ENCODE measurements at places on chromosomes 2 and 18.

GRCh38 chr2:205060269-205060668 is 515.0 kb downstream of the PARD3B start:
- DNase-seq = no peak

GRCh38 chr2:70726947-70727725 is 40.9 kb downstream of the ADD2 start:
- no peak for DNase-seq

- no peak for DNase-seq
Measured at GRCh38 chr2:10079870-10080535, at the start of gene CYS1. CYS1 (minus strand) TSS chr2:10080411; CDS start chr2:10080223, 188 bp downstream.

GRCh38 chr2:219430633-219431615 is 3.7 kb upstream of the SPEG start:
- DNase-seq = no peak

DNA sequence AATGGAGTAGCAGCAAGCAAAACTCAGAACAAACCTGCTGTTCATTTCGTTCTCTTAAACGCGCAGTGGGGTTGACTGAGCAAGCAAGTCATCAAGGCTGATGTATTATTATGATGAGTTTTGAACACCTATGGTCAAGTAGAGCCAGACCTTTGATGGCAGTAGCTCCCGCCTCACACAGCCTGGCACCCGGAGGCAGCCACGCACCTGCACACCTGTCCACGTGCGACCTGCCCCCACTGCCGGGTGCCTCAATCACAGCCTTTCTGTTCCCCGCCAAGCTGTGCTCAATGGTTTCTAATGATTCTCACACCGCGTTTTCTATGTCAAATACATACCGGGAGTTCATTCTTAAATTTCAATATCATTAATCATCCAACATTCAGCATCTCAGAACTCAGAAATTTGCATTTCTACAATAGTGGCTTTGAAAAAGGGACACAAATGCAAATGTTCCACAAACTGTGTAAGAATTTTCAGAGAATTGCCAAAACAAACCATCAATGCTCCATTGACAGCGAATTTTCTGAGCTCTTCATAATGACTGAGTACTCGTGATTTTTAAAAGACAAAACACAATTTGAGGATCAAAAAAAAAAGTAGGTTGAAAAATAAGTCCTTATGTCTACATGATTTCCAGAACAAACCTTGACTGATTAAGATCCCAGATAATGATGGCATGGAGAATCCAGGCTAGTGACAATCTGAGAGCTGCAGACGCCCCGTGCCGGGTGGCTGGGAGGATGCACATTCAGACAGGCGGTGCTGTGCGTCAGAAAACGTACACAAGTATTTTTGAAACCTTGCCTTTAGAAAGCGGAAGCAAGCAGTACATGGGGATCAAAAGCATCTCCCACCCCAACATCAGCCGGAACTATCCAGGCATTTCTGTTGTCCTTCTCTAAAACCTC is 56.6 kb downstream of the HDAC4 start:
- no peak for DNase-seq

DNA sequence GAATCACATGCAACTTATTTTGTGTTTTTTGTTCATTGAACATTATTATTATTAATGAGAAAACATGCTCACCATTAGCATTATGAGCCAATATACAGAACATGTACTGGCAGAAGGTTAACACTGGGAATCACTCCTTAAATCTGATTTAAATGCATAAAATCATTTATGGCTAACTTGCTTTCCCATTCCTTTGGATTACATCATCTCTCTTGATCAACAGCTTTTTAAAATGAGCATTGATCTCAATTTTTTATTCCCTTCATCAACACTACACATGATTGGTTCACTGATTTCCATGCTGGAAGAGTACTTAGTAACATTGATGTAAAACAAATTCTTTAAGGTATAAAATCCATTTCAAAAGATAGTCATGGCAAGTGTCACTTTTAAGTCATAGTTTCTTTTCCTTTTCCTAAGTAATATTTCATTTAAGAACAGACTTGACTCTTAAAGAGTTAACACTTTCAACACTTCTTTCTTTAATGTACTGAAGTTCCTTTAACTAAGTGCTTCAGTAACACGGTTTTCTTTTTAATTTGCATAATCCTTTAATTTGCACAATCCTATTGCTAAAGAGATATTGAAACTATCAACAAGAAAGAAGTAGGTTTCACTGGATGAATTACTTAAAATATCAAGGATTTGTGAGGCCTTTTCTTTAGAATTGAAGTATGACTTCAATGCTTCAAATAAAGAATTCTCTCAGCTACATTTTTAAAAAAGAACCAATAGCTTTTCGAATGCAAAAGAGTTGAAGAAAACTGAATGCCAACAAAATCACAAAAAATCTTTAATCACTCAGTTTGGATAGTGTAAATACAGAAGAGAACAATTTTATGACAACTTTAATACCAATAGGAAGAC is 24.9 kb upstream of the BUB1 start:
- no peak for DNase-seq

GRCh38 chr2:136118819-136119716 is 1.1 kb upstream of the CXCR4 start:
- peak; percentile 40 for DNase-seq

- no peak for DNase-seq
Measured at GRCh38 chr2:202681688-202682205, 47.0 kb downstream of the FAM117B start.

DNA sequence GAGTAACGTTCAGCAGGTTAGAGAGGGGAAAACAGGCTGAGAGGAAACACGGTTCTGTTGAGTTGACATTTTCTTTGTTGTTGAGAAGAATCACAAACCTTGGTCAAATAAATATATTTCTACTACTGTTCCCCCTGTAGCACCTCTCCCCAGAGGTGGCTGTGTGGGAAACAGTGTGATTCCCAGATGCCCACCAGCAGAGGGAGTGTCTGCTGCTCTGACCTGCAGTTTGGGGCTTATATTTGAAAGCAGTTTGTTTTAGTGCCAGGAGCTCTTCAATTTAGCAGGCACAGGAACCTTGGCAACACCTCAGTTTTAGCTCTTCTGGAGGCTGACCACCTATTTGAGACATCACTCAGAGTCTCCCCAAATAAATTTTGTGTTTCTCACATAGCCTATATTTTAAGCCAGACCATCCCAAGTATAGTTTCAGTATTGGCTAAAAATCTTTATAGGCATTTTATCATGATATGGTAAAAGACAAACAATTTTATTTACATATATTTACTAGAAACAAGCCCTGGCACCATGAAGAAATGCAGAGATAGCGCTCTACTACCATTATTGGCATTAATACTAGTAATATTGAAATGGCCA is 75.7 kb downstream of the PIK3C3 start:
- DNase-seq = no peak

GRCh38 chr18:63438181-63438580 is 15.9 kb upstream of the VPS4B start:
- no peak for DNase-seq

GRCh38 chr2:226721541-226721940 is 78.1 kb downstream of the IRS1 start:
- DNase-seq = no peak

- no peak for DNase-seq
Measured at GRCh38 chr2:39107156-39107555, 13.7 kb downstream of the SOS1 start.

GRCh38 chr18:76992226-76993084 is 140.1 kb downstream of the MBP start:
- DNase-seq = no peak

DNA sequence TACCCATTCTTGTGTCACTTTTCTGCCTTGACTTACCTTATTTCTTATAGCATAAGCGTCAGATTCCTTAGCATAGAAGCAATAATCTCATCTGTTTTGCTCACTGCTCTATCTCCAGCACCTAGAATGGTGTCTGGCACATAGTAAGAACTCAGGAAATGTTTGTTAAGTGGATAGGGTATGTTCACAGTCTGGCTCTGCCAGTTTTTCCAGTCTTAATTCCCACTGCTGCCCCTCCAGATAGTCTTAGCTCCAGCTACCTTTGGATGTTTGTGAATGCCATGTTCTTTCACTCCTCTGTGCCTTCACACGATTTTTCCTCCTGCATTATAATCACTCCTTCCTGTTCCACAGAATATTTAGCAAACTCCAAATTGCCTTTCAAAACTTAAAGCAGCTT is 29.0 kb downstream of the DNAJC10 start:
- DNase-seq = no peak

GRCh38 chr2:159076241-159076640 is 107.8 kb downstream of the TANC1 start:
- DNase-seq = no peak

GRCh38 chr2:133143645-133144044 is 424.6 kb downstream of the NCKAP5 start:
- DNase-seq = no peak

GRCh38 chr2:106322281-106322680 is 128.2 kb upstream of the UXS1 start:
- DNase-seq = no peak

DNA sequence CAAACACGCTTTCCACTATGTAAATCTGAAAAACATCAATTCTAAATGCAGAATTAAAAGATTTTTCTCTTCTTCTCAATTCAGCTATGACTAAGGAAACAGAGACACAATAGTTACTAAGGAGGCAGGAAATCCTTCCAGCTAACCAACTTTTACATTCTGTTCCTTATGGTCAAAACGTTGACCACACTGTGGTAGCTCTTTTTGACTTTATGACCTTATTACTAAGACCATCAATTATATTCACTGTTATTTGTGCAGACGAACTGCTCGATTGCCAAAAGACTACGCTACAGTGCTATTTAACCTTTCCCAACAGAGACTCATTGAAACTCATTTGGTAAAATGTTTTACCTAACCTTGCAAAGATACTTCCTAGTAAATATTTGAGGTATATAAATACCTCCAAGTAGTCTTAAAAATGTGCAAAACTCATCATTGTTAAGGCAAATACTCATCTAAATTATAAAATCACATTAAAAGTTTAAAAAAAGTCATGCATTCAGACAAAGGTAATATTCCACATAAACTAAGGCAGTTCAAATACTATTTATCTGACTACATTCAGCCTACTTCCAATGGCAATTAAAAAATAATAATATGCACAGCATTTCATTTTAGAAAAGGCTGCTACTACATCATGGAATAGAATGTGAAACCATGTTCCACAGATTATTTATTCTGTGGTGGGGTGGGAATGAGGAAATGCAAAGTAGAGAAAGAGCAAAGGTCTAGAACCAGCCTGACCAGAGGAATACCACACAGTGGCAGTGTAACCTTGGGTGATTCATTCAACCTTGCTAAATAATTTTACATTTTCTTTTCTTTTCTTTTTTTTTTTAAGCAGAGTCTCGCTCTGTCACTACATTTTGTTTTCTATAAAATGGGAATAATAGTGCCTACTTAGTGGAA is 139.9 kb downstream of the THADA start:
- DNase-seq = no peak

GRCh38 chr2:88018909-88019308 is 2.6 kb upstream of the RNU2-63P start:
- DNase-seq = no peak

DNA sequence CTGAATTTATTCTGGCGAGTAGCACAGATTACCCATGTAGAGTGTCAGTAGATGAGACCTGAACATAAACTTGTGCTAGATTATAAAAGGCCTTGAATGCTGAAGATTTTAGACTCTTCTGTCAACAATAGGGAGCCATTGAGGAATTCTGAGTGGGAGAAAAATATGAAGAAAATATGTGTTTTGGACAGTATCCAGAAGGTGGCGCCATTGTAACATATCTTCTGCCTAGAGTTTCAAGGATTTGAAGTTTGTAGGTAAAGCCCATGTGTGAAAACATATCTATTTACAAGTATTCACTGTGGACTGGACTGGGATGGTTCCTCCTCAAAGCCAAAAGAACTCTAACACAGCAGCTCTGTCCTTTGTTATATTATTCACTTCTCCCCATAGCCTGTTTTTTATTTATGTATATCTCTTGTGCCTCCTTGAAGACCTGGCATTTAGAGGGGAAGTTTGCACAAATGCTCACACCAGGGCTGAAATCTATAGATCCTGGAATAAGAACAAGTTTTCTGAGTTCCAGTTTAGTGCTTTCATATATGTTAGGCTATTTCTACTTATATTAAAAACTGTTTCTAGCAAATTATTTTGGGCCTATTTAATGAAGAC is 124.9 kb downstream of the RDH14 start:
- no peak for DNase-seq

- DNase-seq = no peak
Measured at GRCh38 chr2:215454519-215455246, 18.8 kb upstream of the FN1 start.

DNA sequence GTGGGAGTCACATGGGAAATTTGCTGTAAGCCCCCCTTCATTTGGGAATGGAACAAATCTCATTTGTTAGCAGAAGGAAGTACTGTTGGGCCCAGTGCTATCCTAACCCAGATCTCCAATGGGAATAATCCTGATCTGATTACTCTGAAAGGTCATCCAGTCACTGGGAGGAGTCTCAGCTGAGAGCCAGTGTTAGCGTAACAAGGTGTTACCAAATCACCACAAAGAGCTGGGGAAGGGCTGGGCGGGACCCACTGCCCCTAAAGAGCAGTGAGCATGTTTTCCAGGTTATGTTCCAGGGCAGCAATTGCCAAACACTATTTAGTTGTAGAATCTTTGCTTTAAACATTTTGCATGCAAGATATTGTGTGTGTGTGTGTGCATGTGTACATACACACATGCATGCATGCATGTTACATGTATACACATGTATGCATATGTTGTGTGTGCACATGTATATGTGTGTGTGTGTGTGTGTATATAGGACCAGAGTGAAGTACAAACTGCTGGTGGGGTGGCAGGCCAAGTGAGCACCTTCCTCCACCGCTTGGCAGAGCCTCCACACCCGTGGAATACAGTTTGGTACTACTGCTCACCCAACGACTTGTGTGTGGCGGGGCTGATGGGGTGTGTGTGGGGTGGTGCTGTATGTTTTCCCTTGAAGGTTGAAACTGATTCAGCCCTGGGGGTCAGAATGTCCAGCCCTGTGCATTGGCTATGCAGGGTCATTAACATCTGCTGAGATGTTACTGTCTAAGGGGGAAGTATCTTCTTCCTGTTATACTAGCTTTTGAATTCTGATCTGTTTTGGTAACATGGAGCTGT is 15.2 kb downstream of the INPP5D start:
- no peak for DNase-seq

DNA sequence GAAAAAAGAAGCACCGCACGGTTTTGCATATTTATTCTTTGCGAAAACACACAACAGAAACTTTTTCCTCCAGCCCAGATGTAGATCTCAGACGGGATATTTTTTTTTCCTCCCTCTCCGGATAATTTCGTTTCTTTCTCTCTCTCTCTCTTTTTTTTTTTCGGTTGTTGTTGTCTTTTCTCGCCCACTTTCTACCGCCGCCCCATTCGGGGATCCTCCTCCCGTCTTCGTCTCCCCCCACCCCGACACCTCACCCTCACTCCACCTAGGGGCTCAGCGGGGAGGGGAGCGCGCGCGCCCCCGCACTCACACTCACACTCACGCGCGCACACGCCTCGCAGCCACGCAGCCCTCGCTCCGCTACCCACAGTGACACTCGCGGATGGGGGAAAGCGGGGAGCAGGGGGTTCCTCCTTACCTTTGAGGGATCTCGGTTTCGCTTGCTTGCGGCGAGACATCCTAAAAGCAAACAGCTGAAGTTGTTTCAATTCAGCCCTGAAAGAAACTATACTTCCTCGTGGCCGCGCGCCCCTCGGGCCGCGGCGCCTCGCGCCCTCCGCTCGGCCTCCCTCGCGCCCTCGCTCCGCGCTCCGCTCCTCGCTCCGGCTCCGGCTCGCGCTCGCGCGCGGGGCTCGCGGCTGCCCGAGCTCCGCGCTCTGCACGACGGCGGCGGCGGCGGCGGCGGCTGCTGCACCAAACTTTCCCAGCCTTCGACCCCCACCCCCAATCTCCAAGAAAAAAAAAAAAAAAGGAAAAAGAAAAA is 1.3 kb downstream of the ZNF521 start:
- DNase-seq = no peak

GRCh38 chr2:201223089-201224073 is 37.0 kb upstream of the CASP8 start:
- DNase-seq = no peak
